Left renal cortex interstitium (tissue), 4 donors: ENCODE measurements at places on chromosomes 3 and 15. TPM values are rescaled to one million over a fixed set of nuclear protein-coding genes. Genes with fewer than 3 reads are reported as not detected.

Gene TF
- polyA plus RNA-seq, result 106 TPM

Gene RASGRP1
- polyA plus RNA-seq, result 10.5 TPM

Gene KBTBD12
- polyA plus RNA-seq, result 1.3 TPM

Gene MYO1E
- 174 TPM for polyA plus RNA-seq

Gene CCRL2
- 0.89 TPM for polyA plus RNA-seq
